Activated naive CD8-positive, alpha-beta T cell treated with anti-CD3 and anti-CD28 coated beads, Interleukin-2, amount 50 U/mL, for 24 hours (primary cell): ENCODE measurements at places on chromosomes 12 and 14.

DNA sequence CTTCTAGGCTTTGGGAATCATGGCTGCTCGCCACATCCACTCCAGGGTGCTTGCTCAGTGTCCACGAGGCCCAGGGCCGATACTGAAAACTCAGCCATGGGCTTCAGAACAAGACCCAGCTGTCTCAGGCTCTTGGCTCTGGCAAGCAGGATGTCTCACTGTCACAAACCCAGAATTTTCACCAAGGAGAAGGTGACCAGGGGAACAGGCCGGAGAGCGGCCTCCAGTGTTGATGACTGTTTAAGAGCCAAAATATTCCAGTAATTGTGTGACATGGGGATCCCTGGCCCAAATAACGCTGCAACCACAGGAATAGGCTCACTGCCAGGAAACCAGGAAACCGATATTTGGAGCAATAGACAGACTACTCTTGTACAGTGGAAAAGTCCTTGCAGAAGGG, 9.8 kb upstream of the SERPINA5 start:
- no peaks in the 10 kb centered on the region for H3K27me3 ChIP-seq
- no peak for DNase-seq
- H3K4me3 ChIP-seq, result no peak overlapping the region
- no peaks in the 10 kb centered on the region for H3K36me3 ChIP-seq
- no peak overlapping the region for H3K27ac ChIP-seq

GRCh38 chr14:50007123-50007903, 109.1 kb downstream of the VCPKMT start:
- H3K27me3 ChIP-seq, result no peaks in the 10 kb centered on the region
- H3K4me3 ChIP-seq, result no peak overlapping the region
- peaks cover 22% of the 10 kb centered on the region for H3K4me1 ChIP-seq
- DNase-seq, result no peak
- no peak overlapping the region for H3K27ac ChIP-seq

DNA sequence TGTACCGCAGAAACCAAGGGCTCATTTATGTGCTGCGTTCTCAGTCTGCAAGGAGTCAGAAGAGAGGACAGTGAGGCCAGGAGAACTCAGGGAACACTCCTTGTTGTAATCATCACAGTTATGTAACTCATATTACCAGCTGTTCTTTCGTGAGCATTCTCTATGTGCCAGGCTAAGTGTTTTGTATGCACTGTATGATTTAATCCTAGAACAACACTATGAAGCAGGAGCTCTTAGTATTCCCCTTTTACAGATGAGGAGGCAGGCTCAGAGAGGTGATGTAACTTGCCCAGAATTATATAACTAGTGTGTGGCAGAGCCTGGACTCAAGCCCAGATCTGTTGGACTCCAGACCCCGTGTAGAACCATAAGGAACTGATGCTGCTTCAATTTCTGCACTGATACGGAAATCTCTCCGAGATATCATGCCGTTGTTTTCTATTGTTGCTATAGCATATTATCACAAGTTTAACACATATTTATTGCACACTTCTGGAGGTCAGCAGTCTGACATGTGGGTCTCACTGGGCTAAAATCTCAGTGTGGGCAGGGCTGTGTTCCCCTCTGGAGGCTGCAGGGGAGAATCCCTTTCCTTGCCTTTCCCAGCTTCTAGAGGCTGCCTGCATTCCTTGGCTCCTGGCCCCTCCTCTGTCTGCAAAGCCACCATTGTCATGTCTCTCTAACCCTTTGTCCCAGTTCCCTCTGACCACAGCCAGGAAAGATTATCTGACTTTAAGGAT, 16.3 kb upstream of the CD9 start:
- H3K4me3 ChIP-seq, result no peak overlapping the region
- H3K27me3 ChIP-seq, result peaks cover 13% of the 10 kb centered on the region
- H3K36me3 ChIP-seq, result no peaks in the 10 kb centered on the region
- no peak overlapping the region for H3K27ac ChIP-seq
- peaks cover 6% of the 10 kb centered on the region for H3K4me1 ChIP-seq

GRCh38 chr12:6936636-6937480, 6.8 kb upstream of the RNU7-1 start:
- H3K4me3 ChIP-seq, result peak overlapping the region; percentile 86
- H3K27ac ChIP-seq, result peak overlapping the region; percentile 95
- peaks cover 56% of the 10 kb centered on the region for H3K4me1 ChIP-seq
- no peaks in the 10 kb centered on the region for H3K27me3 ChIP-seq

GRCh38 chr12:64656429-64656828, 46.1 kb downstream of the RASSF3 start:
- H3K4me3 ChIP-seq, result no peak overlapping the region
- no peaks in the 10 kb centered on the region for H3K27me3 ChIP-seq
- no peak for DNase-seq
- peaks cover 74% of the 10 kb centered on the region for H3K4me1 ChIP-seq
- H3K27ac ChIP-seq, result peak overlapping the region; percentile 56

DNA sequence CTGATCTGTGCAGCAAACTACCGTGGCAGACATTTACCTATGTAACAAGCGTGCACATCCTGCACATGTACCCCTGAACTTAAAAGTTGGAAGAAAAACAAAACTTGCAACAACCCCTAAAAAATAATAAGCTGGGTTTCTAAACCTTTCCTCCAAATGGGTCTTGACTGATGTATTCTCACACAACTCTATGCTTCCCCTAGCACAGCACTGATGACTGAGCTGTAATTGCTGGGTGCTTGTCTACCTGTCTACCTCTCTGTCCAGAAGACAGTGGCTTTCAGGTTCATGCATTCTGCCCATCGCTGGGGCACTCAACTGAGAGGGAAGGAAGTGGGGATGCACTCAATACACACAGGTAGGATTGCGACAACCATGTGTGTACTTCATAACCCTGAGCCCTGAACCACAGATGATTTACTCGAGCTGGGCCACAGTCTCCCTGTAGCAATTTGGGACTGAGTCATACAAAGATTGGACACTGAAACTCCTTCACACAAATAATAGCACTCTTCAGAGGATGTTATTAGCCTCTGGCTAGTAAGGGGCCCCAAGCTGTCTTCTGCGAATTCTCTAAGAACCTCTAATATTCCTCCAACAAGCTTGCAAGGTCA, 44.8 kb upstream of the TMPO start:
- no peak overlapping the region for H3K4me3 ChIP-seq
- DNase-seq, result no peak
- no peak overlapping the region for H3K27ac ChIP-seq
- H3K4me1 ChIP-seq, result peaks cover 12% of the 10 kb centered on the region
- H3K27me3 ChIP-seq, result no peaks in the 10 kb centered on the region

DNA sequence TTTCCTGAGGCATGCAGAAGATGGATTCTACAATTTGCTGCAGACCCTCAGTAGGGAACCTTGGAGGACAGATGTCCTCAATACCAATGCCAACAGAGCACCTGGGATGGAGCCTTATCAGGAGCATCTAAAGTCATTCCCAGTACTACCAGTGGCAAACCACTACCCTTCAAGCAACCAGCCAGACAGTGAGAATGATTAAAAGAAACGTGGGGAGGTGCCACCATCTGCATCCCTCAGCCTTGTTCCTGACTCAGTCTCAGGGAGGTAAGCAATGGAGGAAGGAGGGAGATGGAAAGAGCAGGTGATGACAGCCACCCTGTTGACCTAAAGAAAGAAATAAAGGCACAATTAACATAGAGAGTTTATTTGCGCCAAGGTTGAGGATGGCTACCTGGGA, 175.2 kb upstream of the GRIN2B start:
- H3K4me1 ChIP-seq, result peaks cover 11% of the 10 kb centered on the region
- H3K27ac ChIP-seq, result no peak overlapping the region
- no peak for DNase-seq
- H3K27me3 ChIP-seq, result peaks cover 2% of the 10 kb centered on the region

GRCh38 chr12:70948976-70949336, 28.4 kb upstream of the PTPRR start:
- no peaks in the 10 kb centered on the region for H3K36me3 ChIP-seq
- no peak for DNase-seq
- no peak overlapping the region for H3K4me3 ChIP-seq
- no peak overlapping the region for H3K27ac ChIP-seq
- H3K4me1 ChIP-seq, result no peaks in the 10 kb centered on the region

DNA sequence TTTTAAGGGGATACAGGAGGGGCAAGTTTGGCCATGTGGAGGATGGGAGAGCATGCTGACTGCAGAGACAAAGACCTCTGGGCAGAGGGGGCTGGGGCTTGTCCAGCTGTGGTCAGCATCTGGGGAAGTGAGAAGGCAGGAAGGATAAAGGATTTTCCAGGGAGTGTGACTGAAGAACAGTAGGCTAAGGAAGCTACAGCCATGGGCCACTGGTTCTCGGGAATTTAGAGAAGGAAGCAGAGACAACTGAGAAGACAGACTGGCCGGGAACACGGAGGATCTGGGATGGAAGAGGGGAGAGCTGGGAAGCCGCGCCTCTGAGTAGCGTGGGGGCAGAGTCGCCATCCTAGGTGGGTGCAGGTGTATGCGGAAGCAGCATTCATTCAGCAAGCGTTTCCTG, 7.0 kb upstream of the PGAM5 start:
- no peak overlapping the region for H3K4me3 ChIP-seq
- no peak overlapping the region for H3K27ac ChIP-seq
- peaks cover 4% of the 10 kb centered on the region for H3K4me1 ChIP-seq
- DNase-seq, result no peak
- H3K27me3 ChIP-seq, result no peaks in the 10 kb centered on the region

DNA sequence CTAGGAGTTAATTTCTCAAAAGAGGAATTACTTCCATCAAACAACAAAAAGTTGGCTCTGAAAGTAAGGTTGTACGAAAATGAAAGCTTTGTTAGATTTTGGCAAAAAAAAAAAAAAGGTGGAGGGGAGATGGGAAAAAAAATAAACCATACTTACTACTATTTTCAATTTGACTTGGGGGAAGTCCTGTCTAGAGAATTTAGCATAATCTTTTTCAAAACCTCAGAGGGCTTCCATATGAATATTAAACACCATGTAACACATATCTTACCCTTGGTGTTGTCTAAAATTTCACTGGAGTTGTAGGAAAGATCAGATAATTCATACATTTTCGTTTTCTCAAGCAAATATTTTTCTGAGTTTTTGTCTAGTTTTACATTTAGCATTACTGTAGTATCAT, 17.5 kb downstream of the GRIP1 start:
- H3K27me3 ChIP-seq, result peaks cover 8% of the 10 kb centered on the region
- H3K36me3 ChIP-seq, result no peaks in the 10 kb centered on the region
- no peak overlapping the region for H3K27ac ChIP-seq
- DNase-seq, result no peak

DNA sequence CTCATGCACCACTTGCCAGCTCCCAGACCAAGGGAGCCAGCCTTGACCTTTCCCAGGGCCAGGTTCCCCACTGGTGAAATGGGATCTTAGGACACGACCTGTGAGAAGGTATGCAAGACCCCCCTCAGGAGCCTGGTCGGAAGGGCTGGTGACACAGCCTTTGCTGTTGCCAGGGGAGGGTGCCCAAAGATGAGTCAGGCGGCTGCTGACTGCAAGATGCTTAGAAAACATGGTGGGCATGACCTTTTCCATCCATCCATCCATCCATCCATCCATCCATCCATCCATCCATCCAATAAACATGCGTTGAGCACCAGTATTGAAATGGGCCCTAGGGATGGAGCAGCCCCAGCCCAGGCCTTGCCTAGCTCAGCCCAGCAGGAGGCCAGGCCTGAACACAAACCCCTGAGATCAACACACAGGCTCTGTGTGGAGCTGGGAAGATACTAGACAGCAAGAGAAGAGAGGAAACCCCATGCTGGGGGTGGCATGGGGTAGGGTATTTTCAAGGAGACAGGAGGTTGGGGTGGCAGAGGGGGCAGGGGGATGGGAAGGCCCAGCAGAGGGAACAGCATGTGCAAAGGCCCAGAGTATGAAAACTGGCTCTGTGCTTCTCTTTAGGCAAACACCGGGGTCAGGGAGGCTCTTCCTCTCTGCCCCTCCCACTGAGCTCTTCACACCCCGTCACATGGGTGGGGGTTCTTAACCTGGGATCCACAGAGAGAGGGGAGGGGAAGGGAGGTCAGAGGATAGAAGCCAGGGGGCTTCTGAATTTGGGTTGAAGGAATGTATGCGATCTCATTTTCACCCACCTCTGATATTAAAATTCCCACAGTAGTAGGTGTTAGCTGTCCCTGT, 26.2 kb upstream of the YY1 start:
- H3K36me3 ChIP-seq, result no peaks in the 10 kb centered on the region
- H3K27ac ChIP-seq, result peak overlapping the region; percentile 91

GRCh38 chr14:103391048-103391447, 5.8 kb downstream of the MARK3 start:
- H3K4me3 ChIP-seq, result no peak overlapping the region
- DNase-seq, result peak; percentile 38
- peaks cover 62% of the 10 kb centered on the region for H3K4me1 ChIP-seq
- peaks cover 9% of the 10 kb centered on the region for H3K36me3 ChIP-seq
- no peak overlapping the region for H3K27ac ChIP-seq

GRCh38 chr14:99264691-99265450, 7.1 kb downstream of the BCL11B start:
- H3K27me3 ChIP-seq, result peaks cover 2% of the 10 kb centered on the region
- peak; percentile 11 for DNase-seq
- H3K4me3 ChIP-seq, result peak overlapping the region; percentile 85
- H3K36me3 ChIP-seq, result peaks cover 23% of the 10 kb centered on the region
- peaks cover 83% of the 10 kb centered on the region for H3K4me1 ChIP-seq
- peak overlapping the region; percentile 94 for H3K27ac ChIP-seq

DNA sequence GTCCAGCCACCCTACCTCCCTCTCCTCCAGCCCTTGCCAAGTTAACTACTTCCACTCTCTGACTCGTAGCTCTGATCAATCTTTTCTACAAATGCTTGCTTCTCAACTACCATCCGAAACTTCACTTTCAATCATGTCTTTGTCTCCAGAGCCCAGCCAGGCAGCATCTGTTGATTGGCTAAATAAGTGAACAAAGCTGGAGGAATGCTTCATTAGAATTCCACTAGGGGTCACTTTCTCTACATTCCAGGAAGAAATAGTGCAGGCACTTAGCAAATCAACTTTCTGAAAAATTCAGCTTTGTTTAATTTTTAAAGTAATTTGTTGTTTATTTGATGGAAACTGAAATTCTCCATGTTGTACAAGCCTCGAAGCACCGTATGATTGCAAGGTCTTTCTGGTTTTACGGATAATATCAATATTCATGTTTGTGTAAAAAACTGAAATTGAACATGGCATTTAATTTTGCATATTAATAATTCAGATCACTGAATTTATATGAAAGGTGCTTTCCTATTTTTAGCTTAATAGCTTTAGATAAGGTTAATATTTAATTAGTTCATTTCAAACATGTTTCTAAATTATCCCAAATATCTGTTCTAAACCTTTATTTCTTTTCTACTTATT, 32.4 kb upstream of the HELB start:
- H3K27me3 ChIP-seq, result no peaks in the 10 kb centered on the region
- H3K36me3 ChIP-seq, result no peaks in the 10 kb centered on the region
- H3K27ac ChIP-seq, result no peak overlapping the region
- H3K4me3 ChIP-seq, result no peak overlapping the region
- no peaks in the 10 kb centered on the region for H3K4me1 ChIP-seq

- peak overlapping the region; percentile 28 for H3K27ac ChIP-seq
- H3K27me3 ChIP-seq, result no peaks in the 10 kb centered on the region
- DNase-seq, result peak; percentile 62
Measured at GRCh38 chr12:47717443-47718193, 7.7 kb downstream of the ENDOU start.

GRCh38 chr12:63086149-63086915, 64.7 kb downstream of the AVPR1A start:
- DNase-seq, result no peak
- H3K27me3 ChIP-seq, result peaks cover 6% of the 10 kb centered on the region
- H3K27ac ChIP-seq, result no peak overlapping the region
- H3K36me3 ChIP-seq, result no peaks in the 10 kb centered on the region
- no peaks in the 10 kb centered on the region for H3K4me1 ChIP-seq

GRCh38 chr12:23066095-23066494, 441.1 kb downstream of the ETNK1 start:
- H3K27ac ChIP-seq, result no peak overlapping the region
- H3K27me3 ChIP-seq, result no peaks in the 10 kb centered on the region
- no peaks in the 10 kb centered on the region for H3K4me1 ChIP-seq
